ENCODE measurements at places on chromosomes 13 and 19. TPM values are rescaled to one million over a fixed set of nuclear protein-coding genes. Genes with fewer than 3 reads are reported as not detected.

DNA sequence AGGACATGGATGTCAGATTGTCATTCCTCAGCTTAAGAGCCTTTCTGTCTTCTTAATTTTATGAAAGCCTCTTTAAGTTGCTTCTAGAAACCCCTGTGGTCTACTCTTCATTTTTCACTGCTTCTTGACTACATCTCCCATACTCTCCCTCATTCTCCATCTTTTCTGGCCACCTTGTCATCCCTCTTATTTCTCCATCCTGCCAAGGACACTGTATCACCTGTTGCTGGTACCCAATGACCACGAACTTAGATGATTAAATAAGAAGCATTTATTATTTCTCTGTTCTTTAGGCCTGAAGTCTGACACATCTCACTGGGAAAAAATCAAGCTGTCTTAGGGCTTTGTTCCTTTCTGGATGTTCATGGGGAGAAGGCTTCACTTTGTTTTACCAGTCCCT lies 9.2 kb downstream of the ZNF223 start:
- no peaks in the 10 kb centered on the region for H3K4me1 ChIP-seq
- DNase-seq = no peak
- no peaks in the 10 kb centered on the region for H3K36me3 ChIP-seq
- no peak overlapping the region for H3K4me3 ChIP-seq
- no peak overlapping the region for H3K27ac ChIP-seq

GRCh38 chr13:95059306-95059705 lies 241.9 kb downstream of the ABCC4 start:
- no peak overlapping the region for H3K27ac ChIP-seq
- no peaks in the 10 kb centered on the region for H3K27me3 ChIP-seq
- H3K4me3 ChIP-seq = no peak overlapping the region

- H3K4me3 ChIP-seq = no peak overlapping the region
- H3K36me3 ChIP-seq = no peaks in the 10 kb centered on the region
- no peaks in the 10 kb centered on the region for H3K27me3 ChIP-seq
These were observed 65.0 kb downstream of the ATP7B start for GRCh38 chr13:51946163-51946669.

DNA sequence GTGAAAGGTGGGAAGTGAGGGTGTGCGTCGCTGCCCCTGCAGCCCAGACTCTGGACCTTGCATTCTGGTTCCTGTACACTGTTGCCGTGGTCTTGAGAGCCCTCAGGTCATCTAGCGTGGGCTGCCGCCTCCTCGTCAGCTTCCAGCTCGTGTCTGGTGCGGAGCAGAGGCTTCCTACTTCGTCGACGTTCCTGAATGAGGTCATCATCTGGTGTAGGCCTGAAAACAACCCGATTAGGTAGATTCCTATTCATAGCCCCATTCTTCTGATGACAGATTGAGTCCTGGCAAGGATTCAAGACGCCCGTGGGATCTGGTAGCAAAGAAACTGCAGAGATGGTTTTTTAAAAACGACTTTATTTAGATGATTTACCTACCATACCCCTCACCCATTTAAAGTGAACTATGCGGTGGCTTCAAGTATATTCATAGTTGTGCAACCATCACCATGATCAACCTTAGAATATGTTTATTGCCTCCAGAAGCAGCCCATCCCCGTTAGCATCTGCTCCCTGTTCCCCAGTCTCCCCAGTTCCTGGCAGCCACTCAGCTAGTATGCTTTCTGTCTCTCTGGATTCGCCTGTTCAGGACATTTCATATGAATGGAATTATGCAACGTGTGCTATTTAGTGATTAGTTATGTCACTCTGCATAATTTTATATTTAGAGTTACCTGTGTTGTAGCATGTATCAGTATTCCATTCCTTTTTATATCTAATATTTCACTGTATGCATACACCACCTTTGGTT lies 13.8 kb downstream of the NAXD start:
- H3K36me3 ChIP-seq = peaks cover 17% of the 10 kb centered on the region
- no peak overlapping the region for H3K4me3 ChIP-seq
- no peak overlapping the region for H3K27ac ChIP-seq
- no peak for DNase-seq
- no peaks in the 10 kb centered on the region for H3K27me3 ChIP-seq

DNA sequence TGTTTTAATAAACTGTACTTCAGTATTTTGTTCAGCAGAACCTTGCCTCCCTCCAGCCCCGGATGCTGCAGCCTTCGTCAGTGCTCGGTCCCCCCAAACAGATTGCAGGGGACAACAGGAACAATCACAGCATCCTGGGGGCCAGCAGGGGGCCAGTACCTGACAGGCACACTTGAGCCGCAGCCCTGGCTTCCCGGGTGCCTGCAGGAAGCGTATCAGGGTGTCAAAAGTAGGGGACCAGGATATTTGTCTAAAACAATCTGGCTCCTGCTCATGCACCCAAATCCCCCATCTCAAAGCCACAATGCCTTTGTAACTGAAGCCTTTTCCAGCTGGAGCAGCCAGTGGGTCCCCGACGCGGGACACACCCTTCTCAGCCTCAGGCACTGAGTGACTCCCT lies 167.5 kb upstream of the TSHZ3 start:
- no peaks in the 10 kb centered on the region for H3K27me3 ChIP-seq
- no peaks in the 10 kb centered on the region for H3K36me3 ChIP-seq
- no peak for DNase-seq
- H3K27ac ChIP-seq = no peak overlapping the region

DNA sequence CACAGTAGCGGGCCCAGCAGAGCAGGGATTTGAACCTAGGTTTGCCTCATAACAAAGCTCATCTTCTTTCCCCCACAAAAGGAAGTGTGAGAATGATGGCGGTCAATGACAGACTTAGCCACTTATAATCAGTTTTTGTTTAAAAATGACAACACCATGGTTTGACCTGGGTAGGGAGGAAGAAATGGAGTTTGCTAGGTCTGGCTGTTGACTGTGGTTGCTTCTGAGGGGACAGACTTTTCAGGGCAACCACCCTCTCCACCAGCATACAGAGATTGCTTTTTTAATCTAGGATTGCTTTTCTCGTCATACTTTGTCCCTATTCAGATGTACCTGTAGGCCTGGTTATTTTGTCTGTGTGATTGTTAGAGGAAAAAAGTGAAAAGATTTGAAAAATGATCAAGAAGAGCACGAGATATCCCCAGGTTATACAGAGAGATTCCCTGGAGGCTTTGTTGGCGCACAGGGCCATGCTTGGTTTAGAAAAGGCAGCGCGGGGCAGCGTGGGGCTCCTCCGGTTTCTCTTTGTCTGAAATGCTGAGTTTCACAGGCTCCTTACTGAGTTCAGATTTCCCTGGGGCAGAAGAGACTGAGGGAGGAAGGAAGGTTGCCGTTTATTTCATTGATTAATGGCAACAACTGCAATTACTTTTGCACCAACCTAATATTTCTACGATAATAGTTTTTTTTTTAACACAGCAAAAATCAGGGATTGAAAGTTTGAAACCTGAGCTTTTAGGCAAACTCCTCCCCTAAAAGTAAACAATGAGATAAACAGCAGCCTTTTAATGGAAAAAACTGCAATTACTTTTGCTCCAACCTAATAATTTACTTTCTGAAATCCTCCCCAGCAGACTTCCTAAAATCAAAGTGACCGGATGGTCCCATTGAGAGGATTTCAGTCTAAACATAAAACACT lies 97.0 kb upstream of the RNF113B start:
- H3K36me3 ChIP-seq = no peaks in the 10 kb centered on the region
- H3K27me3 ChIP-seq = no peaks in the 10 kb centered on the region
- no peaks in the 10 kb centered on the region for H3K4me1 ChIP-seq
- no peak overlapping the region for H3K4me3 ChIP-seq
- no peak overlapping the region for H3K27ac ChIP-seq
- no peak for DNase-seq

- no peak overlapping the region for H3K27ac ChIP-seq
- H3K36me3 ChIP-seq = no peaks in the 10 kb centered on the region
- no peaks in the 10 kb centered on the region for H3K27me3 ChIP-seq
- H3K4me3 ChIP-seq = no peak overlapping the region
- no peaks in the 10 kb centered on the region for H3K4me1 ChIP-seq
These were observed 306.9 kb downstream of the SLITRK6 start for GRCh38 chr13:85492283-85492682.

DNA sequence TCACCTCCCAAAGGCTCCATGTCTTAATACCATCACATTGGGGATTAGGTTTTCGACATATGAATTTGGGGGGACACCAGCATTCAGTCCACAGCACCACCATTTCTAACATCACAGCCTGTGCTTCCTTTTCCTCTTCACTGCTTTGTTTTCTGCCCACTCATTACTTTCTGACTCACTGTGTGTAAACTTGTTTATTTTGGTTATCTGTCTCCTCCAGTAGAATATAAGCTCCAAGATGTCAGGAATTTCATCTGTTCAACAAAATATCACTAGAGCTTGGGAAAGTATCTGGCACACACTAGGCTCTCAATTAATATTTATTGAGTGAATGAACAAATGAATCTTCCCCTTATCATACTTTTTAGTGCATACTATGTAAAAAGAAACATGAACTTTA lies 152.0 kb downstream of the NUFIP1 start:
- no peaks in the 10 kb centered on the region for H3K36me3 ChIP-seq
- no peak overlapping the region for H3K27ac ChIP-seq
- no peak overlapping the region for H3K4me3 ChIP-seq
- no peak for DNase-seq
- H3K4me1 ChIP-seq = no peaks in the 10 kb centered on the region

DNA sequence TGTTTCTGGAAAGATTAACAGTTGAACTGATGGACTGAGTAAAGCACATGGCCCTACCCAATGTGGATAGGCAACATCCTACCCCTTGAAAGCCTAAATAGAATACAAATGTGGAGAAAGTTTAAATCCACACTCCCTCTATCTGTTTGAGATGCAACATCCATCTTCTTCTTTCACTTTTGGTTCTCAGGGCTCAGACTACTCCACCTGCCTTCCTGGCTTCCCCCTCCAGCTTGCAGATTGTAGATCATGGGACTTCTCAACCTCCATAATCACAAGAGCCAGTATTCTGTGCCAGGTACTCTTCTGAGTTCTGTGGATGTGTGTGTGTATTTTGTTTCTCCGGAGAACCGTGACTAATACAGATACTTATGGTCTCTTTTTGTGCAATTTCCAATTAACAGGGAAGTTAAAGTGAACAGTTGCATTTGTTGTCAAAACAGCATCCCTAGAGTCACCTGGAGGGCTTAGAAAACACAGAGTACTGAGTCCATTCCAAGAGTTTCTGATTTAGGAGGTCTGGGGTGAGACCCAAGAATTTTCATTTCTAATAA lies 590.3 kb upstream of the MIR17HG start:
- H3K27ac ChIP-seq = no peak overlapping the region
- no peaks in the 10 kb centered on the region for H3K4me1 ChIP-seq
- no peaks in the 10 kb centered on the region for H3K36me3 ChIP-seq
- no peaks in the 10 kb centered on the region for H3K27me3 ChIP-seq
- no peak overlapping the region for H3K4me3 ChIP-seq
- DNase-seq = no peak

DNA sequence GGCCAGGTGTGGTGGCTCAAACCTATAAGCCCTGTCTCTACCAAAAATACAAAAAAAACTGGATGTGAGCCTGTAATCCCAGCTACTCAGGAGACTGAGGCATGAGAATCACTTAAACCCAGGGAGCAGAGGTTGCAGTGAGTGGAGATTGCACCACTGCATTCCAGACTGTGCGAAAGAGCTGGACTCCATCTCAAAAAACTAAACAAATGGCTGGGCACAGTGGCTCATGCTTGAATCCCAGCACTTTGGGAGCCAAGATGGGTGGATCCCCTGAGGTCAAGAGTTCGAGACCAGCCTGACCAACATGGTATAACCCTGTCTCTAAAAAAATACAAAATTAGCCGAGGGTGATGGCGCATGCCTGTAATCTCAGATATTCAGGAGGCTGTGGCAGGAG lies 34.9 kb upstream of the ZNF83 start:
- no peaks in the 10 kb centered on the region for H3K36me3 ChIP-seq
- no peaks in the 10 kb centered on the region for H3K27me3 ChIP-seq
- peaks cover 10% of the 10 kb centered on the region for H3K4me1 ChIP-seq
- no peak overlapping the region for H3K4me3 ChIP-seq
- no peak for DNase-seq

- no peak overlapping the region for H3K4me3 ChIP-seq
- H3K36me3 ChIP-seq = no peaks in the 10 kb centered on the region
- no peaks in the 10 kb centered on the region for H3K27me3 ChIP-seq
- DNase-seq = no peak
- H3K4me1 ChIP-seq = peaks cover 17% of the 10 kb centered on the region
These were observed 1.9 kb upstream of the RAB20 start for GRCh38 chr13:110563463-110563774.

- H3K36me3 ChIP-seq = peaks cover 48% of the 10 kb centered on the region
- DNase-seq = no peak
- H3K4me1 ChIP-seq = peaks cover 32% of the 10 kb centered on the region
These were observed 750 bp upstream of the AMH start for GRCh38 chr19:2248136-2249009.

DNA sequence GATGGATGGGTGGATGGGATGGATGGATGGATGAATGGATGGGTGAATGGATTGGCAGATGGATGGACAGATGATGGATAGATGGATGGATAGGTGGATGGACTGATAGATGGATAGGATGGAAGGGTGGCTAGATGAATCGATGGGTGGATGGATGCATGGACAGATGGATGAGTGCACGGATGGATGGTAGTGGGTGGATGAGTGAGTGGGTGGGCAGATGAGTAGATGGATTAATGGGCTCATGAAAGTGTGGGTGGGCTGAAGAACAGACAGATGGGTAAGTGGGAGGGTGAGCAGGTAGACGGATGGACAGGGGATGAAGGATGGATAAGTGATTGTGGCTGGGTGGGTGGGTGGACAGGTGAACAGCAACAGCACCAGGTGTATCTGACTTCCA lies 5.7 kb downstream of the SEMA6B start:
- H3K4me3 ChIP-seq = no peak overlapping the region
- H3K27ac ChIP-seq = no peak overlapping the region
- no peaks in the 10 kb centered on the region for H3K36me3 ChIP-seq
- no peaks in the 10 kb centered on the region for H3K4me1 ChIP-seq
- no peaks in the 10 kb centered on the region for H3K27me3 ChIP-seq

STOML3 gene
- not detected for total RNA-seq

FGF14 gene
- 0.35 TPM for total RNA-seq

DOCK6 gene
- total RNA-seq = 0.64 TPM

C1QTNF9B gene
- not detected for total RNA-seq

AMER2 gene
- not detected for total RNA-seq

AP2A1 gene
- 56.2 TPM for total RNA-seq

POU4F1 gene
- not detected for total RNA-seq

TNNI3 gene
- not detected for total RNA-seq

ZNF878 gene
- not detected for total RNA-seq

ZNF85 gene
- total RNA-seq = 7.6 TPM

ZNF865 gene
- total RNA-seq = 20.3 TPM

ZNF772 gene
- 17.4 TPM for total RNA-seq

PCDH8 gene
- total RNA-seq = not detected

KLK14 gene
- total RNA-seq = not detected

DEDD2 gene
- 68.4 TPM for total RNA-seq

CYP2F1 gene
- not detected for total RNA-seq
